ENCODE measurements at places on chromosomes 5 and 9. TPM values are rescaled to one million over a fixed set of nuclear protein-coding genes. Genes with fewer than 3 reads are reported as not detected.

- DNase-seq = no peak
- H3K4me3 ChIP-seq = no peak overlapping the region
- H3K27ac ChIP-seq = no peak overlapping the region
- no peaks in the 10 kb centered on the region for H3K27me3 ChIP-seq
- no peaks in the 10 kb centered on the region for H3K4me1 ChIP-seq
Measured at GRCh38 chr5:59097116-59097515, 514.2 kb downstream of the RAB3C start.

GRCh38 chr5:99378443-99378842 lies 449.6 kb upstream of the CHD1 start:
- H3K4me1 ChIP-seq = no peaks in the 10 kb centered on the region
- no peak for DNase-seq
- no peaks in the 10 kb centered on the region for H3K36me3 ChIP-seq
- H3K4me3 ChIP-seq = no peak overlapping the region

GRCh38 chr5:14672484-14673394 lies 8.2 kb downstream of the OTULIN start:
- H3K4me3 ChIP-seq = no peak overlapping the region
- H3K4me1 ChIP-seq = peaks cover 69% of the 10 kb centered on the region
- no peaks in the 10 kb centered on the region for H3K27me3 ChIP-seq
- H3K36me3 ChIP-seq = peaks cover under 1% of the 10 kb centered on the region

DNA sequence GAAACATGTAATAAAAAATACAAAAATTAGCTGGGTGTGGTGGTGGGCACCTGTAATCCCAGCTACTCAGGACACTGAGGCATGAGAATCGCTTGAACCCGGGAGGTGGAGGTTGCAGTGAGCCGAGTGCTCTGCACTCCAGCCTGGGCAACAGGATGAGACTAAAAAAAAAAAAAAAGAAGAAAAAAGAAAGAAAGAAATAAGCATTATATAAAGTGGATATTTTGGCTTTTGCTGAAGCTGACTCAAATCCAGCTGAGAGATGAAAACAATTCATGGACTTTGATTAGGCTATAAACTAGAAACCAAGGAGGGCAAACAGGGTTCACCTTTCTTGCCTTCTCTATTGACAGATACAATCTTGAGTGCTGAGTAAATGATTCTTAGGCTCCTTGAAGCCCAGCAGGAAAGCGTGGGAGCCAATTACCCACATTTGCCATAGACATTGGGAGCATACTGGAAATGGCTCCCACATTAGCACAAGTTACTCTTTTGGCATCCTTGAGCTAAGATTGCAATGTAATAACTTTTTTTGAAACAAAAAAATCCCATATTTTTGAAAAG lies 2.4 kb upstream of the BTF3 start:
- H3K36me3 ChIP-seq = peaks cover 6% of the 10 kb centered on the region
- H3K27ac ChIP-seq = no peak overlapping the region
- no peak for DNase-seq
- peaks cover 19% of the 10 kb centered on the region for H3K4me1 ChIP-seq
- no peaks in the 10 kb centered on the region for H3K27me3 ChIP-seq

DNA sequence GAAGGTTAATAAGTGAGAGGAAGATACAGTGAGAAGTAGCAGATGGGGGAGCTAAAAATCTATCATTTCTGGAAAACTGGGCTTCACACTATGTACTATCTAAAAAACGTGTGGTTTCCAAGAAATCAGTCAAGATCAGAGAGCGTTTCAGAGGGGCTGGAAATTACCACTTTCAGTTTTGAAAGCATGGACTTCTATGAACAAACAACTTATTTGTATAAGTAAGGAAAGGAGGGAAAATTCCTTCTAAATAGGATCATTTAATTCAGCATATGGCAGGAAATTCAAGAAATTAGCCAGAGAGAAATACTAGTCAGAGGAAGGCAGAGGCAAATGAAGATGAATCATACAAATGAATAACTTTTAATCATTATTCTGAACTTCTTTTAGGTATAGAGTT lies 11.3 kb downstream of the TNC start:
- DNase-seq = no peak
- H3K27ac ChIP-seq = no peak overlapping the region
- no peaks in the 10 kb centered on the region for H3K36me3 ChIP-seq
- H3K4me1 ChIP-seq = no peaks in the 10 kb centered on the region

DNA sequence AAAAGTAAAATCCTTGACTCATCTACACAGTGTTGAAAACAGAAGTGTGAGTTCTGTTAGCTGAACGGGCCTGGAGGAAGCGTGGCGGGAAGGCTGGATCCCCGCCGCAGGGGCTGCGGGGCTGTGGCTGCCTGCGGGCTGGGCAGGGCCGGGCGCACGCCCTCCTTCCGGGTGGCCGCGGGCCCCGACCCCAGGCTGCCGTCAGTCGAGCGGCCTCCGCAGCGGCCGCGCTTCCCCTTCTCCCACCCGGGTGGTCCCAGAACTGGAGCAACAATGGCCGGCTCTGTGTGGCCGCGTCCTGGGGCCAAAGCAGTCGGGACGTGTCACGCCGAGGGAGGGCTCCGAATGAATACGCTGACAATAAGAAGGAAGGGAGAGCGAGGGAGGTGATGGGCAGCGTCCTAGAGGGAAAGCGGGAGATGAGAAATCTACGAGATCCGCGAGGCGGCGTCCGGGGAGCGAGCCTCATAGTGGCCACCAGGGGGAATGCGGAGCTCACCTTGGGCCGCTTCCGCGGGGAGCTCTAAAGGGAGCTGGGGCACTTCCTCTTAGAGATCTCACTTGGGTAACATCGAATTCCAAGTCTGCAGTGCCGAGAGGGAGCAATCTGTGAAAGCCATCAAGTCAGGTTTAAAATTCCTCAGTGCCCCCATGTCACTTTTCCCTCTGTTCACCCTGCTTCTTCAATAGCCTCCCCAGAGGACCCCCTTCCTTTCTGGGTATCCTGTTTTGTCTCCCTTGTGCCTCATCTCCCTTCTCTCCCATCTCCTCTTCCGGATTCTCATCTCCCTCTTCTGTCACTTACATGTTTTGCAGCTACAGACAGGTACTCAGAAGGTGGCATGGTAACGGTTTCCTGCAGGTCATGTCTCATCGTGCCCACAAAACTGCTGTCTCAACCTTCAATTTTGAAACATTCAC lies 83.9 kb downstream of the SLC1A3 start:
- no peaks in the 10 kb centered on the region for H3K36me3 ChIP-seq
- peak overlapping the region; percentile 55 for H3K27ac ChIP-seq
- peak overlapping the region; percentile 83 for H3K4me3 ChIP-seq
- H3K4me1 ChIP-seq = peaks cover 33% of the 10 kb centered on the region
- no peaks in the 10 kb centered on the region for H3K27me3 ChIP-seq
- DNase-seq = peak; percentile 84

DNA sequence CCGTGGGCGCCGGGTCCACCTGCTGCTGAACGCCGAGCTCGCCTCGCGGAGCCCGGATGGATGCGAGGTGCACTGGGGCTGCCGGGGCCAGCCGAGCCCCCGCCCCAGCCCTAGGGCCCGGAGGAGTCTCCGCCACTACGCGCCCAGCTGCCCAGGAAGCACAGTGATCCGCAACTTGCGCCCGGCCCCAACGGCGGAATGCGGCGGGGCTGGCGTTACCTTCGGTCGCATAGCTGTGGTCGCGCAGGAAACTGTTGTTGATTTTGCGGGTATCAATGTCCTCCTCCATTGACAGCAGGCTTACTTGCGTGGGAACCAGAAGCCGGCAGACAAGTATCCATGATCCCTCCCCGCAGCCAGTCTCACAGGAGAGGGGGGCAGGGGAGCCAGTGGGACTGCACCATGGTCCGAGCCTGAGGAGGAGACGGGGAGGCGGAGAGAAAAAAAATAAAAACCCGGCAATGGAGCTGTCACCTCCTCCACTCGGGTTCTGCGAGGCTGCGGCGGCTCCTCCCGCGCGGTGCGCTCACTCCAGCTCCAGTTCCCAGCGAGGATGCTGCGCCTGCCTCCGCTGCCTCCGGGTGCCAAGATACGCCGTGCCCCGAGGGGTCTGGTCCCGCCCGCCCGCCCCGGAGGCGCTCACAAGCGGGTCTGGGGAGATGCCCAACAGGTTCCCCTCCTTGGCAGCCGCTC lies 628 bp downstream of the PPP2R2B start:
- H3K4me3 ChIP-seq = no peak overlapping the region
- peaks cover 13% of the 10 kb centered on the region for H3K4me1 ChIP-seq
- peaks cover 21% of the 10 kb centered on the region for H3K27me3 ChIP-seq
- no peak overlapping the region for H3K27ac ChIP-seq

The GABBR2 gene
- not detected for total RNA-seq

The TRPM6 gene
- not detected for total RNA-seq

The STC2 gene
- total RNA-seq = not detected

The SLC35D2 gene
- total RNA-seq = 16.2 TPM
